ENCODE measurements at places on chromosomes 2 and 18.

GRCh38 chr2:237022533-237022932 is 63.2 kb upstream of the COPS8 start:
- no peak for DNase-seq

- DNase-seq: no peak
Observed at GRCh38 chr2:238202326-238203093, 985 bp downstream of the ILKAP start.

GRCh38 chr18:77369644-77370043 is 120.0 kb downstream of the GALR1 start:
- DNase-seq: no peak

DNA sequence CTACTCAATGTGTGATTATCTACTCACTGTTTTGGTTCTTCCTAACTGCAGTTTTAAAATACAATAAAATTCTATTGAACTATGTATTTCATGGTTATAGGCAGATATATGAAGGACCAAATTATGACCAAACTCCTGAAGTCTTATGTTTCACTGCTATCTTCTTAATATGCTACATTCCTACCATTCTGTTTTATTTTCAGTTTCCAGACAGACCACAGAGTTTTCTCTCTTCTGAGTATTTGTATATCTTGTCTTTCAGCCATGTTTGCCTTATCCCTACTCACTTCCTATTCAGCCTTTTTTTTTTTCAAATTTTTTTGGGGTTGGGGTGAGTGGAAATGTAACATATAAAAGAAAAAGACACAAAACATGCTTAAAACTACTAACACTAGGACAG is 6.3 kb downstream of the RFTN2 start:
- DNase-seq: no peak

- DNase-seq: no peak
Observed at GRCh38 chr18:33579349-33580215, 1.6 kb downstream of the ASXL3 start.

- no peak for DNase-seq
Observed at GRCh38 chr2:142180820-142181533, 50.2 kb upstream of the LRP1B start.

DNA sequence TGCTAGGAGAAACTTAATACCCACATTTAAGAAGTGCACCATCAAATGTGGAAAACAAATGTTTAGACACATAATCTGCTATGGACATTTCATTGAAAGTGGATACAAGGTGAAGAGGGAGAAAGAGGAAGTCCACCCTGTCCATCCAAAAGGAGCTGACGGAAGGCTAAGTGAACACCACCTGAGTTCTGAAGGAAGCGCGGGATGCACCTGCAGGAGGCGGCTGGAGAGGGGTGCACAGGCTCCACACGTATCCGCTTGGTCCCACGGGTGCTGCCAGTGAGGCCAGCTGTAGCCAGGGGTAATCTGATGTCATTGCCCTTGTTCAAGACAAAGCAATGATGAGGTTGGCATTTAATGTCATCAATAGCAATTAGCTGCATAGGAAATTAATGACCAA is 75.9 kb upstream of the TMEM18 start:
- DNase-seq: no peak

GRCh38 chr2:182715121-182715891 is 751 bp upstream of the DNAJC10 start:
- DNase-seq: no peak

- no peak for DNase-seq
Observed at GRCh38 chr2:1306687-1307516, 106.4 kb upstream of the TPO start.

DNA sequence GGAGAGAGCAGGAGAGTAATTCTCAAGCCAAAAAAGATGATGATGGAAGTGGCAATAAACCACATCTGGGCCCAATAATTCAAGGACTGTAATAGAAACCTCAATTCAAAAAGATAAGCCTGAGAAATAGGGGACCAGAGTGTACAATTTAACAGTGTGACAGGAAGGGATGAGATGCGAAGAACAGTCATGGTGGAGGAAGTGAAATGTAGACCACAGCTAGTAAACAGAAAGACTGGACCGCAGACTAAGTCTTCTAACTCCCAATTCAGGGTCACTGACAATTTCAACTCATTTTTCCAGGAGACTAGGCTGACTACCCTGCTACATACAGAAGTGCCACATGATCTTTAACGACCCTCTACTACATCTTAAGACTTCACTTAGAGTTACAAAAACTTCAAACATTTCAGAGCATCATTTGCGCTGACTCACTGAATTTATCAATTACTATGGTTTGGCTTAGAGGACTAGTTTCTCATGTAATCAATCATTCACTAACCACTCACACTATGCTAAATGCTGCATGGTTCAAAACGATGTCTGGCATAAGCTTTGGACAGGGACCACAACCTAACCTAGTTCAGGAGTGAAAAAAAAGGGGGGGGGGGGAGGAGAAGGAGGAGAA is 9.0 kb downstream of the CUL3 start:
- DNase-seq: no peak

- no peak for DNase-seq
Observed at GRCh38 chr18:61882296-61883004, 10.4 kb downstream of the RNF152 start.

DNA sequence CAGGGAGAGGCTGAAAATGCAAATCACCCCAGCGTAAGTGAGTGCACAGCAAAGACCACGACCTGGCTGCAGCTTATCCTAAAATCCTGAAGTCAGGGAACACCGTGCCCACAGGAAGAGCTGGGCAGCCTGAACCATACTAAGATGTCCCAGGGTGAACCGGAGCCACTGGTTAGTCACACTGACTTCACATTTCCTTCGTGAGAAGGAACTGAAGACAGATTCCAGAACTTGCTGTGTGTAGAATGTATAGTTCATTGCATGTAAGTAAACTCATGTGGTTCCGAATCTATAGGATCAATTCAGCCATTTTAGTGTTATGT is 84.6 kb upstream of the NDUFV2 start:
- DNase-seq: no peak

DNA sequence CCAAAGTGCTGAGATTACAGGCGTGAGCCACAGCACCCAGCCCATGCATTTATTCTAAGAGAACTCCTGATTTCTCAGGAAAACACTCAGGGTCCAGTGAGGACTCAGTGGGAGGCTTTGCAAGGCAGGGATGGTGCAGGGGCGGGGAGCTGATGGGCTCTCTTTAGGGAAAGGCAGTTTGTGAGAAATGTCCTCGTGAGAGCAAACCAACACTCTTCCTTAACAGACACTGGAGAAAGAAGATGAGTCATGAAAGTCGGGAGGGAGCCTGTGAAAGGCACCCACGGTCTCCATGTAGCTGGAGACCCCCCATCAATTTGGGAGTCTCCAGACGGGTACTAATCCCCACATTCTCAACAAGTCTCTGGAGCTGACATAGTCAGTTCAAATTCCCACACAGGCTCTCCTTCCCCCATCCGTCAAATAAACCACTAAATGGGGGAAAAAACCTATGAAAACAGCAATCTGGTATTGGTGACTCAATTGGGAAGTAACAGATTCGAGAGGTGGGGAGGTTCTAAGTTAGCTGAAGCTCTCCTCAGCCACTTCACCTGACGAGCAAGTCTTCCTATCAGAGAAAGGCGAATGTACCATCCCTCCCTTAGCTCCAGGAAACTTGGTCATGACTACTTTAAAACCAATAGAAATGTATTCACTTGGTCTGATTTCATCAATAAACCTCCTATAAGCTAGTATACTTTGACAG is 11.0 kb upstream of the CREG2 start:
- DNase-seq: no peak

DNA sequence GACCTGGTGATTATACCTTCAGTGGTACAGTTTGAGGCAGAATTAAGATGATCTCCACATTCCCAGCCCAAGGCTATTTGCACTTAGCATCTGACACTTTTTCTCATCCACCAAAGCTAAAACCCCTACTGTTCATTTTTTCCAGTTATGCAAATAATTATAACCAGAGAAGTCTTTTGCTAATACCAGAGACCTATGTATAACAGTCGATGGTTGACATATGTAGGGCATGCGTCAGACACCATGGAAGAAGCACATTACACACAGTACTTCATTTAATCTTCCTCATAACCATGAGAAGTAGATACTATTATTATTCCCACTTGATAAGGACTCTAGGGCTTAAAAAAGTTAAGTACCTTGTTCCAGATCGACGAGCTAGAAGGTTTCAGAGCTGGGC is 36.5 kb downstream of the AP1S3 start:
- no peak for DNase-seq

GRCh38 chr2:176122683-176123410 is at the start of gene HOXD9:
Gene HOXD9 (plus strand): TSS chr2:176122719. CDS start chr2:176122769, 50 bp downstream.
- DNase-seq: no peak

DNA sequence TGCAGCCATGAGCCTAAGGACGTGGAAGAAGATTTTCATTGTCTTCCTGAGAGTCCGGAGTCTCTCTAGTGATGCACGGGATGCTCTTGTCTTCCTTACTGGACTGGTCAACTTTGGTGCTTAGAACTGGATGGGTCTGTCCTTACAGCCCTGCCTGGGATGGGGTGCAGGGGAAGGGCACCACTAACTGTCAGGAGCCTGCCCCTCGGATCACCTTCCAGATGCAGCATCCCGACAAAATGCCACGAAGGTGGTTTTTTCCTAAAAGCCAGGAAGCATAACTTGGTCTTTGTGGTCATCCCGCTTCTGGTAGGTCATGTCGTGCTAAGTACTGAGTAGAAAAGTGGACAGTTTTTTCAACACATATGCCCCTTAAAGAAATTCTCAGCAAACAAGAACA is 207.4 kb upstream of the TWIST2 start:
- no peak for DNase-seq

DNA sequence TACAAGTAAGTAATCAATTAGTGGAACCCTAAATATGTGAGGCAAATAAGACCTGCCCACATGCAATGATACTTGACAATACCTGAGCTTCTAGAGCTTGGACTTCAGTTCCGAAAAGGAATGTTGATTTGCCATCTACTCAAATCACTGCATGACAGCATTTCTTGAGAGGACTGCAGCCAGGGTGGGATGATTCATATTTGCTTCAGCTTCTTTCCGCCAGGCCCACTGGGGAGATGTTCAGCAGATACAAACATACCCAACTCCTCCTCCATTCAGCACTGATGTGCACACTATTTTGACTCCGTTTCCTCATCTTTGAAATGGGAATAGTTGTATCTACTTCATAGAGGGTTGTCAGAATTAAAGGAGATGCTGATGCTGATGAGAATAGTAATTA is 28.8 kb upstream of the TMEM177 start:
- DNase-seq: no peak

GRCh38 chr2:75480971-75481836 is 79.5 kb downstream of the EVA1A start:
- DNase-seq: no peak

- no peak for DNase-seq
Observed at GRCh38 chr2:64203131-64203857, 59.1 kb upstream of the PELI1 start.

DNA sequence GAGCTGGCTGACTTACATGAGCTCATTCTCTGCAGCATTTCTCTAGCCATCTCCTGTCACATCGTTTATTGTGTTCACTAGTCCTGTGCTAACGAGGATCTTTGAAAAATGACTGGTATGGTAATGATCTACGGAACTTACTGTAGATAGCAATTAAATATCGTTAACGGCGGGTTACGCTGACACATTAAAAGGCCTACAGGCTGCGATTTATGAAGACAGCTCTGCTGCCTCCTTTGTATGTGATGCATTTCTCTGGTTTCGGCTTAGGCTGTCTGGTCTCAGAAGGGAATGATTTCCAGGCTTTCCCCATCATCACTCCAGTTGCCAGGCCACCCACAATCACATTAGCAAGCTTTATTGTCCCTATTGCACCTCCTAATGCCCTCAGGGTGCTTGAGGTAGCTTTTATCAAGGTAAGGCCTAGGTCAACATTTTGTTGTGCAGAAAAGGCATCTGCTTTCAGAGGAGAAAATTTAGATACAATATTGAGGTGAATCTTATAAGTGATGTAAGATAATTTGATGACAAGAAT is 284.4 kb downstream of the SOX11 start:
- no peak for DNase-seq

- no peak for DNase-seq
Observed at GRCh38 chr18:50182511-50182910, 12.4 kb downstream of the MYO5B start.

DNA sequence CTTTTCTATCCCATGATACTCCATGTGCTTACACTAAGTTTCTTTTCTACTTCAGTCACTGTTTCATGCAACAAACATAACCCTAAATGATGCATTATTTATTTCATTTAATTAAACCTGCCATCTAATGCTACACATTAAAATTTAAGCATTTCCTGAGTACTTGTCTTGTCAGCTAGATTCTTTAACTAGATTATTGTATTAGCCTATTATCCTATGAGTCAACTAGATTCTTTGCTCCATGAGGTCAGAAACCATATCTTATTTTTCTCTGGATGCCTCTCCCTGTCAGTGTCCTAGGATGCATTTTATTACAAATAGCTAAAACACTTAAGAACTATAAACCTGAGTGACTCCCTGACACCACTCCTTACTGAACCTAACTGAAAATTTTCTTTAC is 652.4 kb downstream of the SLC4A3 start:
- DNase-seq: no peak

DNA sequence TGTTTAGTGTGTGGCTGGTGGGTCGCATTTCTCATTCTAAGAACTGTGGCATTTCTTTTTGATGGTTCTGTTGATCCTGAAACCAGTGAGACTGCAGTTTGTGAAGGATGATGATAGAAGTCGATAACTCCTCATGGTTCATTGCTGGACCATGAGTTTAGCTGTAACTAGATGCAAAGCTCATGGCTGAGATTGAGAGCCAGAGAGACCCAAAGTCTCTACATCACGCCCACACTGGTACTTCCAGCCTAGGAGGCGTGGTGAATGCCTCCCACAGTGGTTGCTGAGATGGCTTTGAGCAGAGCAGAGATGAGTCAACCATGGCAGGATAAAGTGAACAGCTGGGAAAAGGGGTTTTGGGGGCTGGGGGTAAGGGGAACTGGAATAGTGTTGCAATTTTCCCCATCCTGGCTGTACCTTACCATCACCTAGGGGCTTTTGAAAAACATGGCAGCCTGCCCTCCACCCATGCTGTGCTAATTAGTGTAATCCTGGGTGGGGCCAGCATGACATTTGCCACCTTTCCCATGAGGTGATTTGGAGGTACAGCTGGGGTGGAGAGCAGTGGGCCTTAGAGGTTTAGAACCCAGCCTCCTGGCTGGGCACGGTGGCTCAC is 24.1 kb downstream of the INPP4A start:
- DNase-seq: no peak

- no peak for DNase-seq
Observed at GRCh38 chr2:190843890-190844699, 36.5 kb upstream of the GLS start.

GRCh38 chr2:118151831-118152230 is 63.6 kb downstream of the INSIG2 start:
- DNase-seq: no peak
